ENCODE measurements at places on chromosomes 3 and 15. TPM values are rescaled to one million over a fixed set of nuclear protein-coding genes. Genes with fewer than 3 reads are reported as not detected.

The LRTM1 gene
- total RNA-seq: not detected

The NFKBIZ gene
- 15.1 TPM for total RNA-seq

The EBLN2 gene
- total RNA-seq: 3.3 TPM

The IL5RA gene
- total RNA-seq: under 0.01 TPM

The PDIA3 gene
- 95.7 TPM for total RNA-seq

The CD86 gene
- not detected for total RNA-seq

The ITPKA gene
- 5.2 TPM for total RNA-seq

The GOLGA8Q gene
- 2.8 TPM for total RNA-seq

The ZNF197 gene
- 19.4 TPM for total RNA-seq

The SLC15A2 gene
- under 0.01 TPM for total RNA-seq

The LRRFIP2 gene
- 45.7 TPM for total RNA-seq

The PARP15 gene
- 0.17 TPM for total RNA-seq

The FETUB gene
- not detected for total RNA-seq

The B3GALNT1 gene
- total RNA-seq: 8.3 TPM

The LEKR1 gene
- 0.26 TPM for total RNA-seq

The IVD gene
- 38.5 TPM for total RNA-seq

The TRH gene
- not detected for total RNA-seq

The CACNA1D gene
- 0.32 TPM for total RNA-seq

The ALG1L2 gene
- not detected for total RNA-seq

The ANKRD34C gene
- not detected for total RNA-seq

The PPARG gene
- 25.3 TPM for total RNA-seq

The FGF7 gene
- total RNA-seq: 393 TPM

The GFM1 gene
- 22.7 TPM for total RNA-seq

The CCDC39 gene
- total RNA-seq: 0.52 TPM

The GP5 gene
- total RNA-seq: under 0.01 TPM

The IQCF5 gene
- total RNA-seq: not detected

The TMEM207 gene
- not detected for total RNA-seq

The GATA2 gene
- total RNA-seq: 7.6 TPM

The FANCD2OS gene
- not detected for total RNA-seq

The DBR1 gene
- 13.7 TPM for total RNA-seq

The STARD5 gene
- total RNA-seq: 11.0 TPM

Measured in bronchial smooth muscle cell (primary cell).